AG09309 (cell line): ENCODE measurements at places on chromosomes 6 and 20.

DNA sequence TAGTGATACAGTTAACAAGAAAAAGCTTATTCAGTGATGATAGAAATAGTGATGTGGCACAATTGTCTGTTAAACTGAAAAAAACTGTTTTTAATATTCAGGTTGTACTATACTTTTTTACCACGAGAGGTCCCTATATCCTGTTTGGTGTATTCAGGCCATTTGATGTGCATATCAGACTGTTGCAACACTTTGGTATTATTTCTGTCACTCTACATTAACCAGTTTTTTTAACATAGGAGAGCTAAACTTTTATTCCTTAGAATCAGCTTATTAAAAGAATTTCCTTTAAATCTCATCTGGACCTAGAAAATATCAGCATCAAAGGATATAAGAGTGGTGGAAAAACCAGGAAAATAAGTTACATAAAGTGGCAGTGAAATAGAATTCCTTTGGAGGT, 36.8 kb downstream of the TSPYL4 start:
- DNase-seq, result no peak

- no peak for DNase-seq
Measured at GRCh38 chr20:32819992-32820697, 391 bp downstream of the MAPRE1 start.

DNA sequence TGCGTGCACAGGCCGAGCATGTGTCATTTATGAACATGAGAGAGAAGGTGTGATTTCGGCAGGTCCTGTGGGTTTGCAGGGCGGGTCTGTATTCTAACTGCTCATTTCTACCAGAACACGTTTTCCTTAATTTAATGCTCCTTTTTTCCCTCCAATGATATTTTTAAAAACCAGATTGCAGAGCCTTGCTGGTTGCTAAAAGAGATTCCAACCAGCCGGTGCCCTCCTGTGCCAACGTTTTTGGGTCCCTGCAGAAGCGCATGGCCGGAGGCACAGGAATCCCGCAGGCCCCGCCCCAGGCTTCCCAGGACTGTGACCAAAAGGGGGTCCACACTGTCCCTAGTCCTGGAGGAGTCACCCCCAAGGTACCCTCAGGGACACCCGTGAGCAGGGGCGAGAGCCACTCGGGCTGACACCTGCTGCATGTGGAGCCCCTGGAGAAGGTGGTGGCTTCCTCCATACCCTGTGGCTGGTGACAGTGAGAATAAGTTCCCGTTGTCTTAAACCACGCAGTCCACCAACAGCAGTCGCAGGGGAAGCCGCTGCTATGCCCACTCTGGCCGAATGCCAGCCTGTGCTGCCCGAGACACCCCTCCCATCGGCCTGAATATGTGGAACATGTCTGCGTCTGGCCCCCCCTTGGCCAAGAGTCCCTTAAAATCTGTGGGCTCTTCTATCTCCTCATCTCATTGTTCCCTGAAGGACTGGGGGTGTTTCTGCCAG, 15.7 kb upstream of the NTSR1 start:
- no peak for DNase-seq

- no peak for DNase-seq
Measured at GRCh38 chr6:166381733-166382499, 824 bp downstream of the MPC1 start.

DNA sequence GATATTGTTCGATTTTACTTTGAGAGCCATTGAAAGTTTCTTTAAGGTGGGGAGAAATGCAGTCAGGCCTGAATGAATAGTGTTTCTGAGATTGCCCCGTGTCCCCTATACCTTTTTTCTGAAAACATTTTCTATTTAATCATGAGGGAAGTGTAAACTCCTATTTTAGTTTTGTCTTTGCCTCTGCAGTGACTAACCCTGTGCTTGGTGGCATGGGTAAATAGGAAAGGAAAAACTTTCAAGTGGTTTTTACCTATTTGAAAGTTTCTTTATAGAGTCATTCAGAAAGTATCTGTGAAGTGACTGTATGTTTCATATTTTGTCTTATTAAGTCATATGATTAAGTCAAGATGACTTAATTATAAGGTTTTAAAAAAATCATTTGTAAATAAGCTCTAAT, 14.5 kb downstream of the SNRNP48 start:
- no peak for DNase-seq

DNA sequence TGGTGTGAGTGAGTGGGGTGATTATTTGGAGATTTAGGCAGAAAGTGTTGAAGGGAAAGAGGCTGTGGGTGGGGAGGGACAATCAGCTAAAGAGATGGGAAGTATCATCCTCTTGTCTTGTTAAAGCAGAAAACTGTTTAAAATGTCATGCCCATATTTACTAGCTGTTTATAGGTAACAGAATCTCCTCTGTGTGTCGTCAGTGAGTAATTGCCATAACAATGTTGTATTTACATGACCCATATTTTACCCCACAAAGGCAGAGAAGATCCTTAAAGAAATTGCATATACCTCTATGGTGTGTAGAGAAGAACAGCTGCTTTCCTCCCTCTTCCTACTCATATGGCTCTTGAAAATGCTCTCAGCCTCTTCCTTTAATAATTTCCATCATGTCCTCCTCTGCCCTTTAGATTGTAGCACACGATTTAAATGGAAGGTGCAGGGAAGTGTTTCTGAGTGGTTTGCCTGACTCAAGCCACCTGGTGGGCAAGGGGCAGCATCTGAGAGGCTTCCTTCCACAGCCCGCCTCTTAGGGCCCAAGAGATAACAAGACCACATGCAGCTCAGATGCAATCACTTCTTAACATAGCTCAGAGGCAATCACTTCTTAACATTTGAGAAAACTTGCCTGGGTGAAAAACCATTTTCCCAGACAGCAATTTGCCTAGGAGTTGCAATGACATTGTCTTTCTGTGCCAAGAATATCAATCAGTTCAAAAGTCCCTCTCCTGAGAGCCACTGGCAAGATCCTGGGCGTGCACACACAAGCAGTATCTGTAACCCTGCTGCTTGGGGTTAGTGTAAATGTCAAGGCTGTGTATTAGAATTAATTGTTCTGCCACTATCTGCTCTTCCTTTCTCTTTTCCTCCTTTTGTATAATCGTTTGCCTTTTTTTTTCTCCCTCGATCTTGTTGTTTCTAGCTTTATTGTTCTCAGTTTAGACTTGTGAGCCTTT, 44.1 kb upstream of the EDN1 start:
- no peak for DNase-seq

DNA sequence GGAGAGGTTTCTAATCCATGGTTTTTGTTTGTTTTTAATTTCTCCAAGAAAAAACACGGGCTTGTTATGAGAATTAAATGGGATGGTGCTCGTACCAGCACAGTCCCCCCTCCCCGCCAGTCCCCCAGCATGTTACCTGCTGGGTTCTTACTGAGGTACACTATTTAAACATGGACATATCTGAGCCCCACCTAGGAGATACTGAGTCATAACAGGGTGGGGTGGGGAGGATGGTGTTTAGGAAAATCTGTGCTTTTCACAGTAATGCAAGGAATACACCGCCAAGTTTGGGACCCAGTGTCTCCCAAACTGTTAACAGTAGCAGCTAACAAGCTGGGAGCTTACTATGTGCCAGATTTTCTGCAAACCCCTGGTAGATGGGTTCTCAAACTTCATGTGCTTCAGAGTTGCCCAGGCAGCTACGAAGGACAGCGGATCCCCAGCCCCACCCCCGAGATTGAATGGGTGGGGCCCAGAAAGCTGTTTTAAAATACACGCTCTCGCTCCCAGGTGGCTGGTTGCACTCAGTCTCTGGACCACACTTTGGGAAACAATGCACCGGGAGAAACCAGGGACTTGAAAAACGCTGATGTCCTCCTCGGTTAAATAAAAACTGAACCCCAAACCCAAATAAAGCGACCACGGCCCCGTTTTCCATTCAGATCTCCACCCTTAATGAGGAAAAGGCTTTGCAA, 995 bp downstream of the ZFP64 start:
- DNase-seq, result no peak

GRCh38 chr20:62955519-62956386, 3.2 kb downstream of the SLC17A9 start:
- DNase-seq, result no peak

DNA sequence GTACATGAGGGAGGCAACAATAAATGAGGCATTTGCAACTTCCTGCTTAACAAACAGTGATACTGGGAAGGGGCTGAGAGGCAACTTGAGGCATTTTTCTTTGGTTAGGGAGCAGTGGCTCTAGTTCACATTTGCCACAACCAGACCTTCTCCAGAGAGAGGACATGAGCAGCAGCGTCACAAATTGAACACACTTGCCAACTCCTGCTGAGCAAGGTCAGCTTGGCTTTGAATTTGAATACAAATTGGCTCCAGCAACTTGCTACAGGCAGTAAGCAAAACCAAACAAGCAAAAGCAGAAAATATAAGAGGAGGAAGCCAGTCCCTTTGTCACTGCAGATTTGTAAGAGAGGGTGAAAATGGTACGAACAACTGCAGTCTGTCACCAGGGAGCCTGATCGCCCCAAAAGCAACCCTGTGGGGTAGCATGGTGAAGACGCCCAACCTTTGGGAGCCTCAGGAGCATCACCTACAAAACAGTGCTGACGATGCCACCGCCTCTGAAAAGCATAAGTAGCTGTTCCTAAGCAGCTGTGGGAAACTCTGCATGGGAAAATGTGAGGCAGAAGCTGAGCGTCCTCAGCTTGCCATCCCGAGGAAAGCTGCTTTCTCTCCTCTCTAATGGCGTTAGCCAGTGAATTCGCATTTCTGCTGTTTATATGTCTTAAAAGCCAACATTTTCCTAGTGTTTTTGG, 378.7 kb downstream of the RNGTT start:
- DNase-seq, result no peak

DNA sequence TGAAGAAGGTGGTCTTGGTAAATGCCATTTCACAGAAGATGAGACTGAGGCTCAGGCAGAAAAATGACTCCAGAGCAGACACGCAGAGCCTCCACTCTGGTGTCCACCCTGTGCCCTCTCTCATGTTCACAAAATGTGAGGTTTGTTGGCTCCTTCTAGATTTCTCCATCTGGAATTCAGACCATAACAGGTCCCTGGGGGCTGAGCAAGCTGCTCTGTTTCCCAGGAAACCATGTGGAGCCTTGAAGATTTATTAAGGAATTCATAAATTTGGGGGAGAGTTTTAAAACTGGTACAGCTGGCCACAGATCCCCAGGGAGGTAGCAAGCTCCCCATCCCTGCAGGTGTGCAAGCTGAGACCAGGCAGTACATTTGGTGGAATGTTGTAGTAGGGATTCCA, 38.8 kb upstream of the SIRPA start:
- DNase-seq, result no peak

- no peak for DNase-seq
Measured at GRCh38 chr20:9685011-9685410, 153.9 kb downstream of the PAK5 start.

DNA sequence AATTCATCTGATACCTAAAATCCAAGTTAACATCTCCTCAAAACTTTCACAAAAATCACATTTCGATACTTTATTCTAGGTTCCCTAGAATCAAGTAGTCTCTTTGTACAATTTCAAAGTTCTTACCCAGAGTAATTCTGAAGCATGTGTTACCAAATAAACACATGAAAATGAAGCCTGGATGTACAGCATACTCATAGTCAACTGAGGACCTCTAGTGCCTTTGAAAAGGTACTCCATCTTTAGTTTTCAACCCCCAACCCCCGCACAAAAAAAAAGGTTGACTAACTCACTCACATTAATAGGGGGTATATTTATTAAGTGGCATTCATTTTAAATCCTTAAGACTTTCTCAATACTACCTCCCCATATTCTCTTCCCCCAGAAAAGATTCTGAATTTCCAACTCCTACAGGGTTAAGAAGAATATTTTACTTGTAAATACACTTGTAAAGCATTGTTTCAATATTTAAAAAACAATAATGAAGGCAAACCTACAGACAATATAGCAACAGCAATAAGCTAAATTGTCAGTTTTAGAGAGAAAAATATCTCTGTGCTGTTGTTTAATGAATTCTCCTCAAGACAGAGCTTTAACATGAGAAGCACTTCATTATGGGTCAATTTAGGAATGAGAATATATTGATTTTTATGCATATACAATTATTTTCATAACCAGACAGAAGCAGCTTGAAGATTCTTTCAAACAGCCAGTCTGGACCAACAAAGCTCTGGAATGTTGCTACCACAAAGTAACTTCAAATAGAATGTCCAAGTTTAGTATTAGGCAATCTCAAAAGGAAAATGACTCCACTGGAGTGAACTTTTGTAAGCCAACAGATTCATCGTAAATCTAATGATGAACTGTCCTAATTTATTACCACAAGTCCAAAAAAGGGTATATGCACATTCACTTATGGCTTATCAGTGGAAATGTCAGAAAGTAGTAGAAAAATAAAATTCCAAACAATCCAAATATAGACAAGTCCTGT, 3.3 kb downstream of the PLN start:
- peak; percentile 45 for DNase-seq

DNA sequence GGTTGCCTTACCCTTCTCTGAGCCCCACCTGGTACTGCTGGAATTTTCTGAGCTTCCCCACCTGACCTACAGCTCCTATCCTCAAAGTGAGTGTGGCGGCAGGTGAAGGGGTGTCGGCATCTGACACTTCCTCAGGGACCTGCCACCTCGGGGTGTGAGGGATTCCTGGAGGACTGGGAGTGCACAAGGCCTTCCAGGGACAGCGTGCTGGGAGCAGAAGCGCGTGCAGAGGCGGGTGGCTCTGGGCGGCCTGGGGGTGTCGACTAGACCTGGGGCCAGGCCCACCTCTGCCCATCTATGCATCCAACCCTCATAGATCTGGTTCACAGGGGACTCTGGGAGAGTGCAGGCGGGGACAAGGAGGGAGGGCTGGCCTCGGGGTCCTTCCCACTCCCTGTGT, 7.8 kb downstream of the DLGAP4 start:
- no peak for DNase-seq

GRCh38 chr6:3290931-3291211, 32.1 kb downstream of the PSMG4 start:
- DNase-seq, result no peak

DNA sequence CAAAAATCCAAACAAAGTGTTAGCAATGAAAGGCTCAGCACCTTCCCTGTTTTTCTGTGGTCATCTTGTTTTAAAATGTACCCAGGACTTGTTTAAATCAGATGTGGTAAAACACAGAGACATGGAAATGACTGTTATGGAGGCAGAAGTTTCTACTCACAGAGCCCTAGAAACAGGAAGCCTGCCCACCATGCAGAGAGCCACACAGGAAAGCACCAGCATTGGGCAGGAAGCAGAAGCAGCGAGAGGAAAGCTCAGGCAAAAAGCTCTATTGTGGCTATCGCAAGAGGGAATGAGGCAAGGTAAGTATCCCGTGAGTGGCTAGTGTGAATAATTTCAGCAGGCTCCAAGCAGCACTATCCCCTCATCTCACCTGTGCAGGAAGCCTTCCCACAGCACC, 42.8 kb downstream of the GPR6 start:
- DNase-seq, result no peak

DNA sequence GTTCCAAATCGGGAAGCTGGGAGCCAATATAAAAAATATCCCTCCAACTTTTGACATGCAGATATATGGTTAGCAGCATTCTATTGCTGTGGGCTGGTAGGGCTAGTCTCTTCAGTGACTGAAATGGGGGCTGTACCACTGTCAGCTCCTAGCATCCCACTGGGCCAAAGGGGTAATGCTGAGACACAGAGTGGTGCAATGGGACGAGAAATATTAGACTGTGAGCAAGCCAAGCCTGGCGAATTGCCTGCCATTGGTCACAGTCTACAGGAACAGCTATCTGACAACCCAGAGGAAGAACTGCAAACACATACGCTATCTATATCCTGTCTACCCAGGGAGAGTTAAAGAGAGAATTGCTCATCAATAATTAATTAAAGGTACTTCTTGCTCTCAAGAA, 3.5 kb downstream of the SLC35F1 start:
- no peak for DNase-seq
